ENCODE measurements at places on chromosomes 1 and 21.

- no peak for DNase-seq
Measured at GRCh38 chr1:39153684-39154083, 50.8 kb upstream of the MACF1 start.

DNA sequence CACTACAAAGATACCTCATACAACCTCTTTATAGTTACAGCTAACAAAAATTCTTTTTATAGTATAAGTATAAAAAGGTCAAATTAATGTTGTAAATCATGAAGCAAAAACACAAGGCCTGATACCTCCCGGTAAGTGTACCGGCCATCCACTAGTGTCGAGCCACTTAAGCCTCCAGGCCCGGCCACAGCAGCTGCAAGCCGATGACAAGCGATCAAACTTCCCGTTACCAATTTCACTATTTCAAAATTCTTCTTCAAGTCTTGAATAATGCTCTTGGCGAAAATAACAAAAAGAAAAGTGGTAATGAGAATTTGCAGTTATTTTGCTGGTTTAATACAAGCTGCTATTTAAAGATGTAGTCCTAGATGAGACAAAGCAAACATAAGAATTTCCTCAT, 67.6 kb downstream of the USP24 start:
- no peak for DNase-seq

DNA sequence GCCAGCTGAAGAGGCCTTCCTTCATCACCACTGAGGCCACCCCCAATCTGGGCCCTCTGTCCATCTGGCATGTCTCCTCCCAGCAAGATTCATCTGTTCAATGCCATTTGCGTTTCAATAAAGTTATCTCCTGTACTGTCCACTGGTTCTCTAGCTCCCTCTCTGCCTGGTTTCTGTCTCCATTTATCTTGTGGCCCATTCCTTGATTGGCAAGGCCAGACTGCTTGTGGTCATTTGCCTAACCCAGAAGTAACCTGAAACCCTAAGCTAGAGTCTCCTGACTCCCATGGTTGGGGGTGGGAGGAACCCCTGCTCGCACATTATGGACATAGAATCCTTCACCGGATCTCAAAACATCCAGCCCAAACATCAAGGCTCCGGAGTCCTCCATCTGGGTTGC, 2.1 kb upstream of the IPO9 start:
- DNase-seq = no peak

DNA sequence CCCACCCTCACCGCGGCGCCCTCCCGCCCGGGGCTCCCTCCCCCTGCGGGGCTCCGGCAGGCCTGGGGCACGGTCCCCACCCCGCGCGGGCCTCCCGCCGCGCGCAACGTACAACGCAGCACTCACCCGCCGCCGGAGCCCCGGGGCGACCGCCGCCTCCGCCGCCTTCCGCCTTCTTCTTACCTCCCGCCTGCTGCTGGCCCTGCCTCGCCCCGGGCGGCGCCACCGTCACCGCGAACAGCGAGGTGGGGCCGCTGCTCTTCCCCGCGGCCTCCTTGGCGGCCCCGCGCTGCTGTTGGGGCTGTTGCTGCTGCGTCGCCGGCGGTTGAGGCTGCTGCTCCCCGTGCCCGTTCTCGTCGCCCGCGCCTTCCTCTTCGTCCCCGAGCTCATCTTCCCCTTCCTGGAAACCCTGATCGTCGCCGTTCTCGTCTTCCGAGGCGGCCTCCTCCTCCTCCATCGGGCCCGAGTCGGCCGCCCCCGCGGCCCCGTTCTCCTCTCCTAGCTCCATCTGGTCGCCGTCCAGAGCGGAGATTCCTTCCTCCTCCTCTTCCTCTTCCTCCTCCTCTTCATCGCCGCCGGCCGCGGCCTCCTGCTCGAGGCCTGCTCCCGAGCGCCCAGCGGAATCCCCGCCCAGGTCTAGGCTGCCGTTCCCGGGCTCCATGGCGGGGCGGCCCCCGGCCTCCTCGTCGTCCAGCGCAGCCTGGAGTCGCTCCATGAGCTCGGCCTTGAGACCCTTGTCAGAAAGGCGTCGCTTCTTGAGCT, 671 bp downstream of the HNRNPU start:
- no peak for DNase-seq

- peak; percentile 22 for DNase-seq
Measured at GRCh38 chr1:25197982-25198662, 34.2 kb downstream of the SYF2 start.

GRCh38 chr1:96698342-96698983, 23.1 kb upstream of the PTBP2 start:
- DNase-seq = no peak

DNA sequence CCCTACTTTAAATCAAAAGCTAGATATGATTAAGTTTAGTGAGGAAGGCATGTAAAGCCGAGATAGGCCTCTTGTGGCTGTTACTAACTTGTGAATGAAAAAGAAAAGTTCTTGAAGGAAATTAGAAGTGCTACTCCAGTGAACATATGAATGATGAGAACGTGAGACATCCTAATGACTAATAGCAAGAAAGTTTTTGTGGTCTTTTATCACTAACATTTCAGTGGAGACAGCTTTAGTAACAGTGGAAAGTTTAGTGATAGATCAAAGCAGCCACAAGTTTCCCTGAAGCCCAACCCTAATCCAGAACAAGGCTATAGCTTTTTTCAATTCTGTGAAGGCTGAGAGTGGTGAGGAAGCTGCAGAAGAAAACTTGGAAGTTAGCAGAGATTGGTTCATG, 73.6 kb upstream of the LRRC8B start:
- DNase-seq = peak; percentile 31

GRCh38 chr21:16075649-16076282, 346.0 kb downstream of the USP25 start:
- DNase-seq = no peak

- DNase-seq = no peak
Measured at GRCh38 chr1:178513278-178513983, 522 bp downstream of the TEX35 start.

GRCh38 chr1:66951513-66951912, 26.7 kb downstream of the MIER1 start:
- no peak for DNase-seq

DNA sequence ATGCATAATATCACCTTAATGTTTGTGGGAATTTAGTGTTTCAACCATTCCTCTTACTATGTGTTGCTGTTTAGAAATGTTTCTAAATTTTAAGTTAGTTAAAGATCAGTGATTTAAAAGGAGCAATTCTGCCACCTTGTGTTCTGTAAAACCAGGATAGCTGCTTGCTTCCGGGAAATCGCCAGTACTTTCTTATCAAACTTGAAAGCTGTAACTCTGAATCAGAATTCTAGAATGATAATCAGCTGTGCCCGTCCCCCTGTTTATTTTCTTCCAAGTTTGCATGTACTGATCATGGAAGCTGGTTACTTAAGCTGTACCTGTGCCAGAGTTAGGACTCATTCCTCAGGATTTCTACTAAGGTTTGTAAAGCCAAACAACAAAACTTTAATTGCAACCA, 656.4 kb downstream of the LTN1 start:
- no peak for DNase-seq

DNA sequence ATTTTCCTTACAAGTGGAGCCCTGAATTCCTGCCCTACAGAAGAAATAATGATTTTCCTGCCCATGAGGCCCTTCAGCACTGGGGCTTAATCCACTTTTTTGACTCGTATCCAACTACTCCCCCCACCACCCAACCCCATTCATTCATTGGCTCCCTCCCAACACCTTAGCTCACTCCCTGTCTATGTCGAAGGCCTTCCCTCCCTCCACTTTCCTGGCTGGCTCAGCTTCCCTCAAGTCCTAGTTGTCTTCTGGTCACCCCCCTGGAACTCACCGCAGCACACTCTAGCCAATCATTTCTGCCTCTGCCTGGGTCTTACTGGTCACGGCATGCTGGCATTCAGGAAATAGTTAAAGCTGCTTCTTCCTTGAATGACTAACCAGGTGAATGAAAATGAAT, 118.9 kb downstream of the PGBD5 start:
- DNase-seq = no peak

GRCh38 chr1:112735752-112736151, 20.6 kb upstream of the PPM1J start:
- DNase-seq = no peak

DNA sequence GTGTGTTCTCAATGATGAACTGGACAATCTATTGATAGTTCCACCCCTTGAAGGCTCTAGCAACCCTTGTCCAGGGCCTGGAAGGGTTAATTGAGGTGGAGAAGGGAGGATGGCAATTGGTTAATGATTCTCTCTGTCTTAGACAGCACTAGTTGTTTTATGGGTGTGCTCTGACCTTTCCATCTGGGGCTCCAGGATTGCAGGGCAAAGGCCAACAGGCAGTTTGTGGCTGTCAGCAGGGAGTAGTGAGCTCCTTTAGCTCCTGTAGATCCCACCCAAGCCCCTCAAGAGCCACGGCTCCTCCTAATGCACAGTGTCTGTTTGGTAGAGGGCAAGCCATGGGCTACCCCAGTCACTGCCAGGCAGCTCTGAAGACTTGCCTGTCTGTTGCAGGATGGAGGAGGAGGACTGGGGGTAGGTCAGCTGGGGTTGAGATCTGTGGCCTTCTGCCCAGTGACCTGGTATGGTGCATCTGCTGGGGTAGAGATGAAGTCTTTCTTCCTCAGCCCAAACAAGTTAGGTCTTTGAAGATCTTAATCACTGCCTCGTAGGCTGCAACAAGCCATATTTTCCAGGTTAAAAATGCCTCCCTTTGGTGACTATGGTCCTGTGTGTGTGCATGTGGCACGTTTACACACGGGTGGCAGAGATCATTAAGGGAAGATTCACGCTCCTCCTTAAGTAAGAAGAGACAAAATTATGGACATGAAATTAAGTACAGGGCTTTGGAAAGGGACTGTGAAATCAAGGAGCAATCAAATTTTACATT, 7.7 kb downstream of the MROH7 start:
- DNase-seq = no peak

DNA sequence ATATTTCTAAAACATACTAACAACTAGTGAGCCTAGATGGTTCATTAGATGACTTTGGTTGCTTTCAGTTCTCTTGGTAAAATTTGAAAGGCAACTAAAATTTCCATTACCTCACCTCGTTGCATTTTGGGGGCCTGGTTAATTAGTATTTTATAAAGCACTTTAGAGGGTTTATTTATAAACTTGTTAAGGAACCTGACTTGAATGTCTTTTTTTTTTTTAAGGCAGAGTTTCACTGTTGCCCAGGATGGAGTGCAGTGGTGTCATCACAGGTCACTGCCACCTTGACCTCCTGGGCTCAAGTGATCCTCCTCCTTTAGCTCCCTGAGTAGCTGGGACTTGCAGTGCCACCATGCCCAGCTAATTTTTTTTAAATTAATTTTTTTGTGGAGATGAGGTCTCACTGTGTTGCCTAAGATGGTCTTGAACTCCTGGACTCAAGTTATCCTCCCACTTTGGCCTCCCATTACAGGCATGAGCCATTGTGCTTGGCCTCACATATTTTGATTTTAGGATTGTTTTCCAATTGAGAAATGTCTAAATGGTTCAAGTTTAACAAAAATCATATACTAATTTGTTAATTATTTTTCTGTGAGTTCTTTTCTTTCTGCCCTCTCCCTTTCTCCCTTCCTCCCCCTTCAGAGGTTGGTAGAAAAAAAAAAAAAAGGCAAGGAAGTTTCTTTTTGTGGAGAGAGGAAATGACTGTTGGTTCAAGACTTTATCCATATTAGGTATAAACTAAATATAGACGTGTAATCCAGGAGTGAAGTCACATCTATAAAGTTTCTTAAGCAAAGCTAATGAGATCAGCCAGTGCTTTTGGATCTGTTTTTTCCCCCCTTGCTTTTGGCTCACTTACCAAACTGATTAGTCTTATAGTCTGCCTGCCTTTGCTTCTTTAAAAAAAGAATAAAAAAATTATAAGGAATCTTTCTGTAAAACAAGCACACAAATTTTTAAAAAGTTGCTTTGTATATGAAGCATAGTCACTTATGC, 24.7 kb downstream of the CLIC4 start:
- DNase-seq = no peak

- no peak for DNase-seq
Measured at GRCh38 chr1:231241750-231242149, 738 bp downstream of the GNPAT start.

DNA sequence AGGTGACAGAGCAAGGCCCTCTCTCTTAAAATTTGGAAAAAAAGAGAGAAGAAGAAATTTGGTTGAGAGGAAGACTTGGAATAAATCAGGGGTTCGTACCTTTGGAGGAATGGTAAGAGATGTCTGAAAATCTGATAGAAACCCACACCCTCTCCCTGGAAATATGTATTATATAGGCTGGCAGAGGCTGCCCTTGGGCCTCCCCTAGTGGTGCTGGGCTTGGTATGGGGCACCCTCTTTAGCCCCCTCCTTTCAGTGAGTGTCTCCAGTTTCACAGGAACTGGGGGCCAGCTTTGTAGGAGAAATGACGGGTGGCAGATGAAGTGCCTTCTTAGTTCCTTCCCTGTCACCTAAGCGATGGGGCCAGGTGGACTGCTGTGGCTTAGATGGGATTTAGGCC, 82.9 kb upstream of the SLC2A1 start:
- no peak for DNase-seq

- no peak for DNase-seq
Measured at GRCh38 chr1:32539584-32540571, 651 bp downstream of the ZBTB8A start.

DNA sequence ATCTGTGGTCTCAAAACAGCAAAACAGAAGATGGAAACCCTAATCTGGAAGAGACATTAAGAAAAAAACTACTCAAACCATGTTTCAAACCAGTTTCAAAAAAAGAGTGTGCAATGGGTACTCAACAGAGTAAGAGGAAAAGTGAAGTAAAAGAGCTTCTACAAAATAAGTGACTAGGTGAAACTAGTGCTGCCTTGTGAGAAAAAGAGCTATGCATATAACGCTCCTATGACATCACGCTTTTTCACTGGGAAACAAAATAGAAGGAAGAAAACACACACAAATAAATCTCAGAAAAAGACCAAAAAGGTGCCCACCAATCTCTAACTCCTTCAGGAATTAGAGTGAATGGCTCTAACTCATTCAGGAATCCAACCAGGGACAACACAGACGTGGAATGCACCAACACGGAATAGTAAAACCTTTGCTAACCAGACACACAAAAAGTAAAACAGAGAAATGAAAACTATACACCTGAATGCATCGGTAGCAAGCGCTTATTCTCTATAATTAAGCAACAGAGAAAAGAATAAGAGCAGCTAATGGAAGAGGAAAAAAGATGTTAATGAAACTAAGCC, 1.3 kb downstream of the FOXJ3 start:
- no peak for DNase-seq

GRCh38 chr1:108893141-108893530, 16.4 kb downstream of the GPSM2 start:
- no peak for DNase-seq
